ENCODE measurements at places on chromosomes 7 and 10. TPM values are rescaled to one million over a fixed set of nuclear protein-coding genes. Genes with fewer than 3 reads are reported as not detected.

Gene FRAT1
- total RNA-seq, result 2.6 TPM

Gene PSTK
- total RNA-seq, result 11.6 TPM

Gene PTPRE
- 36.5 TPM for total RNA-seq

Gene ITIH5
- total RNA-seq, result 59.6 TPM

Gene CALML3
- total RNA-seq, result not detected

Gene BCCIP
- total RNA-seq, result 51.4 TPM

Gene HOXA5
- 20.6 TPM for total RNA-seq

Gene CTNNA3
- 63.5 TPM for total RNA-seq

Gene PTCD1
- total RNA-seq, result 6.8 TPM

Gene SPDYE2B
- total RNA-seq, result not detected

Gene JAKMIP3
- 1.4 TPM for total RNA-seq

Gene ZNF786
- 9.7 TPM for total RNA-seq

Gene FAM237B
- not detected for total RNA-seq

Gene MSMB
- total RNA-seq, result not detected

Gene EPHA1
- 0.89 TPM for total RNA-seq

Gene HOXA11
- not detected for total RNA-seq

Gene UTF1
- not detected for total RNA-seq

Gene FAM3C
- 46.7 TPM for total RNA-seq

Gene SHTN1
- 17.0 TPM for total RNA-seq

Gene LBX1
- 1.9 TPM for total RNA-seq

Gene PON3
- 3.5 TPM for total RNA-seq

Gene LRGUK
- 4.3 TPM for total RNA-seq

Gene FOXK1
- total RNA-seq, result 17.0 TPM

Gene GIMAP2
- total RNA-seq, result 14.3 TPM

Gene CRYGN
- total RNA-seq, result 10.3 TPM

Gene BHLHA15
- total RNA-seq, result 2.4 TPM

Gene GPAM
- total RNA-seq, result 25.7 TPM

Data from spinal cord (tissue), 10 donors.